ENCODE measurements at places on chromosomes 12 and 14.

DNA sequence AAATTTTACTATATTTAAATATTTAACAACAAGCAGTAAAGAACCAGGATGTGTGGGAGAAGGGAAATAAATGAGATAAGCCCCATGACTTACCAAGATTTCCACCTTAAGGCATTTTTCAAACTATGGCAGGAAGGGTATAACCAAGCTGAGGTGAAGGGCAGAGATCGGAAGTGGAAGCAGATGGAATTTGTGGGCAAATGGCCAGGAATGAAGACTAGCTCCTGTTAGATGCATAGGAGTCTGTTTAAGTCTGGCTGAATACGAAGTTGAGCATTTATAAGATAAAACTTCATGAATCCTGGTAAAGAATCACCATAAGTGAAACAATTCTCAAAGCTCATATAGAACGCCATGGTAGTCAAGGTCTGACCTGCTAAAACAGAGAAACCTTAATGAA lies 163.5 kb downstream of the DIO2 start:
- DNase-seq: no peak

DNA sequence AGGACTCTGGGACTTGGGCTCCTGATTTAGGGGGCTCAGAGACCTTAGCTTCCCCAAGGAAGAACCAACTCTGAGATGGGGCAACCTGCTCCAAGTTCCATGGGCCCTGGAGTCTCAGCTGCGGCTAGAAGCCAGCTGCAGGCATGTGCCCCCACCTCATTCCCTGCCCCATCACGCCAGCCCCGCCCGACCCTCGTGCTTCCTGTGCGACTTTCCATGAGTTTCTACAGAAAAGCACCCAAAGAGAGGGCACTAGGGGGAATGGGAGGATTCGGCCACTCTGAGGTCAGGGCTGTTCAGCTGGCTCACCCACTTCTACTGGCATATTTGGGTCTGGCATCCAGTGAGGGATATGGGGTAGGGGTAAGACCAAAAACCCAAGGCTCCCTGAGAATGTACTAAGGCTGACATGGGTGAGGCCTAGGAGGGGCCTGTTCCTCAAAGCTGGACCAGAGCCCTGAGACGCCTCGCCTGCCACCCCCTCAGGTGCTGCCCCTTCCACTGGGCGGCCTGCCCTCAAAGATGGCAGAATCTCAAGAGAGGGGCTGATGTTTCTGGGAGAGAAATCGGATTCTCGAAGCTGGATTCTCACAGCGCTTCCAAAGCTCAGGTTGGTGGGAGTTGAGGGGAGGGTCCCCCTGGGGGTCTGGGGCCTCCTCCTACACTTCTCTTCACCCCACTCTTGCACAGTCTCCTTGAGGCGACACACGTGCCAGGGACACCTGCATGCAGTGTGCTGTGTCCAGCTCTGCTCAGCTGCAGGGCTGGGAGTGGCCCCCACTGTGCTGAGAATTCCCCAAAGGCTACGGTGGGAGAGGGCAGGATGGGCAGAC lies 22.1 kb downstream of the FAIM2 start:
- DNase-seq: no peak

- DNase-seq: no peak
These were observed 64.3 kb upstream of the STON2 start for GRCh38 chr14:81464253-81465002.

DNA sequence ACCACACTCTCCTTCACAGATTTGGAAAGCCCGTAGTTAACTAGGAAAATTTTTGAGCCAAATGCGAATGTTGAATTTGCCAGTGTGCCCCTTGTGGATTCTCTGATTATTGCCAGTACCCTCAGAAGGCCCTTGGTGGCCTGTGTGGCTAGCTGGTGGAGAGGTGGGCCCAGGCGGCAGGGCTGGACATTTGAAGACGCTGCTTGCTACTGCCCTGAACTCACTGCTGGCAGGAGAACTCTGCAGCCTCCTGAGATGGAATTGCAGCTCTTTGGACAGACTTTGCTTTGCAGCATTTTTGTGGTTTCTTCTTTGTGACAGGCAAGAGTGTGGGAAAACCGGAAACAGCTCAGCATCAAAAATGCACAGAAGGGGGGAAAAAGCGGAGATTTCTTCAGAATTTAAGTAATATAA lies 97.6 kb downstream of the TGFB3 start:
- no peak for DNase-seq

DNA sequence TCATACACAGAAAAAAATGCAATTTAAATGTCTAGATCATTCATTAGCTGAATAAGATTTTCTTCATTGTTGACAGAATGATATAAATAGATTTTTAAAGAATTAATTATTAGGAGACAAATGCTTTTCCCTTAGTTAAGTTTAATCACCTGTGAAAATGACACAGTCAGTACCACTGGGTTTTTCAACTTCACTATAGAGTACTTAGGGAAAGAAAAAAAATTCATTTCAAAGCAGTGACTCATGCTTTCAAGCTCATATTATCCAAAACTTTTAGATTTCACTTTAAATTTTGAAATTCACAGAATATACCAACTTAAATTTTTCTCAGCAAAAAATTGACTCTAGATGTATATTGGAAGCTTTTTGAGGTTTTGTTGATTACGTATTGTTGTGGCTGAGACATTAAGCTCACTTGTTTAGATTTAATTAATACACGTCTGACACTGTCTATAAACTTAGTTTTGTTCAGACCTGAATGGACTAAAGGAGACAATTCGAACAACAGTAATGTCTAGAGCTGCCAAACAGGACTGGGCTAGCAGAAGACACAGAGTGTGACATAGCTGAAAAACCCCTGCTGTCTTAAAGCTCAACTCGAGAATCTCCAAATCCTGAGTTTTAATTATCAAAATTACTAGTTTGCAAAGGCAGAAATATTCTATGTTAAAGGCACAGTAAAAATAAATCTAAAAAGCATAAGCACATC lies 1.6 kb downstream of the MGAT4C start:
- no peak for DNase-seq

DNA sequence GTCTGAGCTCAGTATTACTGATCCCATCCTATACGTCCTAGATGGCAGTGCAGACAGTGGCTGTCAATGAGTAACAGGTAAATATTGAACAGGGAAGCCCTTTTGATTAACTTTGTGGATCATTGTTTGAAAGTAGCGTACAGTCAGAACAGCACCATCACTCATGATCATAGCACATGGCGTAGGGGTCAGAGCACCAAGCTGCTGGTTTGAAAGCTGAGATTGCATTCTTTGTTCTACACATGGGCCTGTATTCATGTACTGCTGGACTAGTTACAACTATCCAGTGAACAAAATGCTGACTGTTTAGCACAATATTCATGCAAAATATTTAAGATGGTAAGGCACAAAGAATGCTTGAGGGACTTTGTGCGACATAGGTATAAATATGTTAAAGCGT lies 131.8 kb downstream of the NPAS3 start:
- DNase-seq: no peak

- no peak for DNase-seq
These were observed 186.7 kb upstream of the SLC38A2 start for GRCh38 chr12:46559311-46559710.

DNA sequence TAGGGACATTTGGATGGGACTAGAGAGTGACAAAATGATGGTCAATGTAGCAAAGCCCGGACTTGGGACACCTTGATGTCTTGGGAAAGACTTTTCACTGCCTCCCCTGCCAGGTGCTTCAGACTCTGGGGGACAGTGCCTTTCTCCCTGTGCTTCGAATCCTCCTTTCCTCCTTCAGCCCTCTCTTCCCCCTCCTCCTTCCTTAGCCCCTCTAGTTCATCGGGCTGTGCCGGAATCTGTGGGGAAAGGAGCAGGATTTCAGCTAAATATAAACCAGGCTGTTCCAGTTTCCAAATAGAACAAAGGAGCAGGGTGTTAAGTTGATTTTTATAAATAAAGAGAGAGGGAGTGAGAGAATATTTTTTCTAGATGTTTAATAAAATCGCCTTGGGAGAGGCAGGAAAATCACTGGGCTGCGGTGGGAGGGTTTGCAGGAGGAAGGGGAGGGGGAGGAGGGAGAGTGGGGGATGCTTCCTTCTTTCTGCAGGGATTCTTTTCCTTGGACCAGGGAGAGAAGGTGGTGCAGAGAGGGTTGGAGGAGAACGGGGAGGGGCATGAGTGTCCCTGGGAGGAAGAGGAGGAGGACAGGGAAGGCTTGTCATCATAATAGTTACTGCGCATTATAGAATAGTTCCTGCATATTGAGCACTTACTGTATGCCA lies 21.3 kb upstream of the CABP1 start:
- DNase-seq: no peak

DNA sequence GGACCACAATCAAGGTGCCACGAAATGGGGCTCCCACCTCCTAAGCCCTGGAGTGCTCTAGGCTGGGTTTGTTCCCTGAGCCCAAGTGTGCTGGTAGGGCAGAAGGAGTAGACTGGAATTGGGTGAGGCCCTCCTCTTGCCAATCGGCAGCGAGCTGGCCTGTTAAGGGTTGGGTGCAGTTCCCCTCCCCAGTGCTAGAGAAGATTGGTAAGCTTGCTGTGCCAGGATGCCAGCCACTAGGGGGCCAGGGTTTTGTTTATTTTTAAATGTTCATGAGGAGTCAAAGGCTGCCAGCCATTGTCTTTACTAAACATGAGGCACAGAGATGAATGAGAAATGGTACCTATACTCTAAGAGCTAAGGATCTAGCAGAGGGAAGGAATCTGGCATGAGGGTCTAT lies 79.7 kb downstream of the SPTB start:
- no peak for DNase-seq

GRCh38 chr14:57089901-57090300 lies 178.8 kb downstream of the EXOC5 start:
- no peak for DNase-seq

GRCh38 chr14:74077401-74077800 lies 6.9 kb downstream of the ALDH6A1 start:
- no peak for DNase-seq

DNA sequence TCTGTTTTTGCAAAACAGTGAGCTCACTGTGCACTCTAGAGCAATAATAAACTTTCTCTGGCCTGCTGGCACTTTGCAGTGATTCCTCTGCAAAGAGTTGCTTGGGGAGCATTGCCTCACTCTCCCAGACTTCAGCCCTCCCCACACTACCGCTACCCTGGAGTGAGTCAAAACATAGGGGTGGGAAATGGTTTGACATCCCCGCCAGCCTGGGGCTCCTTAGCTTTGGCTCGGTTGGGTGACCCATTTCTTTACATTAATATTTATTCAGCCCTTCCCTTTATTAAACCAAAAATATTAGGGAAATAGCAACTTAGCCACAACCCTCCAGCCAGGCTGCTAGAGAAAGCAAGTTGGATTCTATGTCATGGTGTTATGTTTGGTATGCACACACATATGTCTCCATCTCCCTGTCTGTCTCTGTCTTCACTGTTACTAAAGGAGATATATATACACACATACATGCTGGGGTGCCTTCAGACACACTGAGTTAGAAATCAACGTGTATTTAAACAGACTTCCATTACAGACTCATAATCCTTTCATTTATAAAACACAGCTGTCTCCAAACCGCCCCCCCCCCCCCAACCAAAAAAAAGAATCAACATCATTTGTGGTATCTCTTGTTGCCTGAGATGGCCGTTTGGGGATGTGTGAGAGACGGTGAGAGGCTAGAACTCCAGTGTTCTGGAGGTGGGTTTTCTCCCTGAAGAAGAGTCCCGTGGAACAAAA lies 3.4 kb upstream of the IRF2BPL start:
- DNase-seq: no peak

GRCh38 chr12:64450711-64451486 lies 1.0 kb upstream of the TBK1 start:
- no peak for DNase-seq

GRCh38 chr12:118064608-118065007 lies 3.6 kb upstream of the WSB2 start:
- DNase-seq: no peak

- no peak for DNase-seq
These were observed 163.0 kb upstream of the EEA1 start for GRCh38 chr12:93091886-93092648.

DNA sequence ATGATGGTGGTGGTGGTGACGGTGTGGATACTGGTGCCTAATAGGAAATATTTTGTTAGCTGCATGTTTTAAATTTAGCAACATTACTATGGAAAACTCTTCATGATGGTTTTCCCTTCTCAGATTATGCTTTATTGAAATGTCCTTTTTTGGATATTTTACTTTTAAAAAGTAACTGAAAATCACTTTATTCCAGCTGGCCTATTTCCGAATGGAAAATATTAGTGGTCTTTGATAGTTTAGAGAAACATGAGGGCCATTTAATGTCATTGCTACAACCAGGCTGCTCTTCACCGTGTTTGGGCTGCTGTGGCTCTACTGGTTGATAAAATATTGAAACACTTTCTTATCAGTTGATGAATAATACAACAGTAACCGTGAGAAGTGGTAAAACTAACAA lies 64.2 kb downstream of the PELI2 start:
- no peak for DNase-seq

GRCh38 chr12:128797119-128798118 lies 26.3 kb downstream of the SLC15A4 start:
- DNase-seq: no peak

GRCh38 chr14:28704153-28704552 lies 62.4 kb upstream of the FOXG1 start:
- DNase-seq: no peak

DNA sequence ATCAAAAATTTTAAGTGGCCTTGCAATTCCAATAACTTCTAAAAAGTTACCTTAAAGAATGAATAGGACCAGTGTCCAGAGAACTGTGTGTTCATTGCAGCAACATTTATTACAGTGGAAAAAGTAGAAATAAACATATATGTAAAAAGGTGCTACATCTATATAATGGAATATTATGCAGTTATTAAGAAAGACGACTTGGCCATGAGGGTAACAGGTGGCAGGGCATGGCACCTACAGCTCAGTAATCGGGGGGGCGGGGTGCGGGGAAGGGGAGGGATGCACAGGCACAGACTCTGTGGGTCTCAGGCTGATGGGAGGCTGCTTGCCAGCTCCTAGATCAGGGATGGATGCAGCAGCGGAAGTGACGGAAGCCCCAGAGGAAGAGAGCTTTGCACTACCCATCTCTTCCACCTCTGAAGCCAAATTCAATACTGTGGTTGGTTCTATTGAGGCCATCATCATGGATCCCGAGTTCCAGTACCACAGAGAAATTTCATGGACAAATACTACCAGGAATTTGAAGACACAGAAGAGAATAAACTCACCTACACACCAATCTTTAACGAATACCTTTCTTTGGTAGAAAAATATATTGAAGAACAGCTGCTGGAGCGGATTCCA lies 14.0 kb downstream of the KRT76 start:
- DNase-seq: no peak

DNA sequence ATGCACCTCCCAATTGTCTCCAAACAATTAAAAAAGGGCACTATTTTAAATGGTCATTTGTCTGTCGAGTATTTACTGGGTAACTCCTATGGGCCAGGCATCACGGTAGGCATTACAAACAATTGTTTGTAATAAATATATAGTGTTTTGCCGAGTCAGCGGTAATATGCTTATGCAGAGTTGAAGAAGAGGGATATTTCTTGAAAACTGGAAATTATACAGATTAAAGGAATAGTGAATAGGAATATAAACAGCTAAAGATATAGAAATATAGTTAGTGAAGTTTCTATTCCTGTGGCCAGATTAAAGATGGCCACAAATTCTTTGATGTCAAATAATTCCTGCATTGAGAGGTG lies 13.5 kb upstream of the CRADD start:
- no peak for DNase-seq

Data from stimulated activated CD8-positive, alpha-beta memory T cell treated with anti-CD3 and anti-CD28 coated beads, Interleukin-4, amount 100 ng/mL, for 1 hour (primary cell).